ENCODE measurements at places on chromosomes 7 and 10.

DNA sequence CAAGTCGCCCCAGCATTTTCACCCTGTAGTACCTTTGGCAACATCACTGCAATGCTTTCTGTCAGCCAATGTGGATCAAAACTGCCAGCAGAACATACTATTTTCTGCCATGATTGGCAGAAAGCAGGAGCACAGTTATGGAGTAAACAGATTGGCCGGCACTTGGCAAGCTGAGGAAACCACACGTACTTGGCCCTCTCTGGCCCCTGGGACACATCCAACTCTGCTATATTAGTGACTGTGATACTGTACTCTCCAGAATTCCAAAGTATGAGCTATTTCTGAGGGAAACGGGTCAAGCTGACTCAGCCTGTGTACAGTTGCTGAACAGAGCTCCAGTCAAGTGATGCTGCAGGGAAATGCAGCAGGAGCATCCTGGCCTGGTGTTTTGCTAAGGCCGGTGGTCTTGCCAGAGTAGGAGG lies 39.8 kb upstream of the LANCL2 start:
- DNase-seq: no peak

DNA sequence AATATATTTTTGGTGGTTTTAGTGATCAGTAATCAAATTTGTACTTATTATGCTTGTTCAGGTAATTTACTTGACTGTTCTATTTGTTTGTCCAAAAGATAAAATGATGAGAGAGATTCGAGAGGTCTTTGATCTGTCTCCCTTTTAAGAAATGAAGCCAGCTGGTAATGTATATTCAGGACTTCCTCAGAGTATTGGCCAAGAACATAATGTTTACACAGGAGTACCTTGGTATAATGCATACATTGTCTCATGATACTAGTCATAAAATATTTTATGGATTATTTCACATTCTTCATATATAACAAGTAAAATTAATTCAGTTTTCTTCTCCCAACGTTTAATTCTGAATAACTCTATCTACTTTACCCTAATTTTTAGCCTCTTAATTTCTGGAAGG lies 100.9 kb downstream of the REEP3 start:
- DNase-seq: no peak

GRCh38 chr10:72123616-72124015 lies 35.3 kb upstream of the SPOCK2 start:
- no peak for DNase-seq

GRCh38 chr10:49327036-49327813 lies 28.3 kb downstream of the C10orf71 start:
- no peak for DNase-seq

- DNase-seq: no peak
Observed at GRCh38 chr7:96179341-96179740, 142.6 kb downstream of the SLC25A13 start.

- DNase-seq: no peak
Observed at GRCh38 chr10:86041116-86041515, 325.5 kb downstream of the GRID1 start.

- DNase-seq: no peak
Observed at GRCh38 chr7:136528329-136528728, 340.1 kb upstream of the CHRM2 start.

DNA sequence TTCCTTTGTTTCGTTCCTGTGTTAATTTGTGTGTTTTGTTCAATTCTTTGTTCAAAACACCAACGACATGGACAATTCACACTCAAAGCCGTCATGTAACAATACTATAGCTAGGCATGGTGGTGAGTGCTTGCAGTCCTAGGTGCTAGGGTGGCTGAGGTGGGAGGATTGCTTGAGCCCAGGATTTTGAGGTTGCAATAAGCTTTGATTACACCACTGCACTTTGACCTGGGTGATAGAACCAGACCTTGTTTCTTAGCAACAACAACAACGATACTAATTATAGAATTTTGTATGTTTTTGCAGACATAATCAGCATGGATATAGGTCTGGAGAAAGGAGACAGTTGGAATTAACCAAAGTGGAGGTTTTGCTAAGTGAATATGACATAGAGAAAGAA lies 936.2 kb downstream of the PCDH15 start:
- DNase-seq: no peak

DNA sequence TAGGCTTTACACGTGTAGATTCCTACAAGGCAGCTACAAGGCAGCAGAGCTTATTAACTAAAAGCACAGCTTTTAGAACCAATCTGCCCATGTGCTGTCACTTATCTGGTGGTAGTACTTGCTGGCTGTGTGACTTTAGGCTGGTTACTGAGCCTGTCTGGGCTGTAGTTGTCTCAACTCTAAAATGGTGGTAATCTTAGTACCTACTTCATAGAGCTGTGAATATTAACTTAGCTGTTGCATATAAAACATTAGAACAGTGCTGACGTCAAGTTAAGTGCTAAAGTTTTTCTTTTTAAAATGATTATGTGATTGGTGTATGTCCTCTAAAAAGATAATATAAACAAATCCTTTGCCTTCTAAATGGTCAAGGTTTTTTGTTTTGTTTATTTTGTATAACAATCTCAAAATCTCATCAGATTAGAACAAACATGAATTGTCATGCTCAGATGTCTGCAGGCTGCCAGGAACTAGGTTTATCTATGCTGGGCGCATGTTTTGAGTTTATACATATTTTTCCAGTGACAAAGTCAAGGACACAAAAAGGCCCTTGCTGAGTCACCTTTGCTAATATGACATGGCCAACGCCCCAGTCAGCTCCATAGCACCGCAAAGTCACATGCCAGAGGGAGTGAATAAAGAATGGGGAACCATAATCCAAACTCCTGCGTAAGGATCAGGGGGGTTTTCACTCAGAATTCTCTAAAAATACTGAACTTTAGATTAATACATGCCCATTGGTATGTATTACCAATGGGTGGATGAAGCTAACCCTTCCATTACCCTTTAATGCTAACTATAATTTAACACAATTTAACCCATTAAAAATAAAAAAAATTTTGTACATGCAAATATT lies 39.8 kb upstream of the ARL4A start:
- no peak for DNase-seq

DNA sequence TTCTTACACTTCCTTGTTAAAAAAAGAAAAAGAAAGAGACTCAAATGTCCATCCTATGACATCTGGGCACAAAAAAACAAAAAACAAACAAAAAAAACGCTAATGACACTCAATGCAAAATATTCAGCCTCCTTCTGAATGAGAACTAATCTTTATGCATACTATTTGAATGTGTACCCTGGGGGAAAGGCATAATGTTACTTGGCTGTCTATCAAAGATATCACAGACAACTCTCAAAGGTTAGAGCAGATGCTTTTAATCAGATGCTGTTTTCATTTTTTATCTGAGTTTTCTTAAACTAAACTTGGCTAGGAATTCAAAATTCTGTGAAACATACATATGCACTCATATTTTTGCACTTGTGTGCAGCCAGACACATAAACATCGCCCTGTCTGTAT lies 745.8 kb downstream of the CNTNAP2 start:
- no peak for DNase-seq

DNA sequence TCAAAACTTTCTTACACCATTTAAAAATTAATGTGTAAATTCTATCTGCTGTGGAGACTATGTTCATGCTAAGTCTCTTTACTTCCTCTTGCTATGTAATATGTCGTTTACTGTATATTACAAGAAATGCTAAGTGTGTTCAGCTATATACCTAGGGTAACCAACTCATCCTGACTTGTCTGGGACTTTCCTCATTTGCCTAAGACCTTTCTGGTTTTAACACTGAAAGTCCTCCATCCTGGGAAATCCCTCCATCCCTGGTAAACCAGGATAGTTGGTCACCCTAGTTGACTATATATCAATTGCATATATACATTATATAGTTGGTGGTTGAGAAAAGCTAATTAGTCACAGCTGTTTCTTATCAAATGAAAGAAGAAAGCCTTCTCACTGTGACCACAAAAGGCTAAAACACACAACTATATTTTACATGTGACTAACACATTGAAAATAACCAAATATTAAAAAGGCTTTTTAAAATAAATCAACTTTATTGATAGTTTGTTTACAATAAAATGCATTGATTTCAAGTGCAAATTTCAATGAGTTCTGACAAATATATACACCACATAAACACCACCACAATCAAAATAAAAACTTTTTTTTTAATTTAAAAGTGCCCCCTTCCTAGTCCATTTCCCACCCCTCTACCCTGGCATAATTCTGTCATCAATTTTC lies 167.7 kb upstream of the INHBA start:
- no peak for DNase-seq

GRCh38 chr7:130883928-130884327 lies 149.9 kb upstream of the KLF14 start:
- DNase-seq: no peak

DNA sequence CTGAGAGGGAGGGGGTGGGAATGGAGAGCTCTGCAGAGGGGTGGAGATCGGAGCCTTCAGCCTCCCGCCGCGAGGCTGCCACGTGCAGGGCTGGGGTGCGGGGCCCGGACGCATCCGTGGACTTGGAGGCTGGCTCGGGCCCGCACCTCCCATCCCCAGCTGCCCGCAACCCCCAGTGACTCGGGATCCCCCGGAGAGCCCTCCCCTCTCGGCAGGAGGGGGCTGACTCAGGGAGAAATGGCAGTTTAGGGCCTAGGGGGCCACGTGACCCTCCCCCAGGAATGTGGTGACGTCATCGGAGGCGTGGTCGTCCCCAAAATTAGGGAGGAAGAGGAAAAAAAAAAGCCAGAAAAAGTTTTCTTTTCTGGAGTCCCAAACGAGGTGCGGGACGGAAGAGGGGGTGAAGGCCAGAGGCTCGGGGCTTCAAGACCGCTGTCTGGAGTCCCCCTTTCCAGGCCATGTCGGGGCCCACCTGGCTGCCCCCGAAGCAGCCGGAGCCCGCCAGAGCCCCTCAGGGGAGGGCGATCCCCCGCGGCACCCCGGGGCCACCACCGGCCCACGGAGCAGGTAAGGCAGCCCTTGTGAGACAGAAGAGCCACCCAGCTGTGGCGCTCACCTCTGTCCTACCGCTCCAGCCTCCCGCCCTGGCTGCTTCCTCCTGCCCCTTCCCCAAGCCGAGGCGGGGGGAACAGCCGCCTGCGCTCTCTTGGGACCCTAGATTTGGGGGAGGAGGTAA lies at the start of gene TRIP6:
TSS of gene TRIP6 (plus strand) at position 348 of the 736 bp plus-strand sequence. CDS start at position 459, 111 bp downstream.
- peak; percentile 38 for DNase-seq

GRCh38 chr10:70523057-70523456 lies 44.5 kb downstream of the PALD1 start:
- no peak for DNase-seq

GRCh38 chr7:27688056-27688455 lies 25.4 kb upstream of the HIBADH start:
- DNase-seq: no peak

- DNase-seq: no peak
Observed at GRCh38 chr7:88670536-88670935, 89.0 kb upstream of the ZNF804B start.

- DNase-seq: no peak
Observed at GRCh38 chr7:140176122-140176701, 571 bp downstream of the KDM7A start.

DNA sequence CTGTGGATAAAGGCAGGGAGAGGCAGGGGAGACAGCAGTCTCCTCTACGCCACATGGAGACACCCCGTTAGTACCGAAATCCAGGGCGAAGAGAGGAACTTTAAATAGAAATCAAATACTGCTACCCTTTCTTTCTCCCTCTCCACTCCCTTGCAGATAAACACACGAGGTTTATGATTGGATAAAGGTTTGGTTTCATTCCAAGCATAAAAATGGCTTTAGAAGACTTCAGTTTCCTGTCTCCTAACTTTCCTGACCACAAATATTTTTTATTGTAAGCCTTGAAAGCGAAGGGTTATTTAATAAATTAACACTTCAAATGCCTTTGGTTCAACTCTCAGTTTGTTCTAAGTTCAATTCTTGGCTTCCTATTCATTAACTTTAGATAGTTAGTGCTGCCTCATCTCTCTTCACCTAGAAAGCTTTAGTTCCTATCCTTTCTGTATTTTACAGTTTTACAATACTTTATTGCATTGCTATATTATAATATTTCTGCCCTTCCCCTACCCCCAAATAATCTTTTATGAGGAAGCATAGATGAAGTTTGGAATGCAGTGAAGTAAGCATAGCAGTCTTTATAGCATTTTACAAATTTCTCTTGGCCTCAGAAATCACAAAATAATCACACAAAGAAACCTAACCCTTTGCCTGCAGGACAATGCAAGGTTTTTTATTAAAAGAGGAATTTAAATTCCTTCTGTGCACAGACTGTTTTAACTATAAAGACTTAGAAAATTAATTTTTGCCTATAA lies 31.5 kb upstream of the ARID5B start:
- no peak for DNase-seq

- no peak for DNase-seq
Observed at GRCh38 chr10:11218395-11218794, 200.7 kb downstream of the CELF2 start.

- no peak for DNase-seq
Observed at GRCh38 chr7:6181136-6181535, 91.3 kb downstream of the CYTH3 start.

GRCh38 chr7:141928845-141929195 lies 12.6 kb downstream of the OR9A4 start:
- no peak for DNase-seq

- DNase-seq: no peak
Observed at GRCh38 chr10:125482108-125482507, 200.9 kb downstream of the TEX36 start.

DNA sequence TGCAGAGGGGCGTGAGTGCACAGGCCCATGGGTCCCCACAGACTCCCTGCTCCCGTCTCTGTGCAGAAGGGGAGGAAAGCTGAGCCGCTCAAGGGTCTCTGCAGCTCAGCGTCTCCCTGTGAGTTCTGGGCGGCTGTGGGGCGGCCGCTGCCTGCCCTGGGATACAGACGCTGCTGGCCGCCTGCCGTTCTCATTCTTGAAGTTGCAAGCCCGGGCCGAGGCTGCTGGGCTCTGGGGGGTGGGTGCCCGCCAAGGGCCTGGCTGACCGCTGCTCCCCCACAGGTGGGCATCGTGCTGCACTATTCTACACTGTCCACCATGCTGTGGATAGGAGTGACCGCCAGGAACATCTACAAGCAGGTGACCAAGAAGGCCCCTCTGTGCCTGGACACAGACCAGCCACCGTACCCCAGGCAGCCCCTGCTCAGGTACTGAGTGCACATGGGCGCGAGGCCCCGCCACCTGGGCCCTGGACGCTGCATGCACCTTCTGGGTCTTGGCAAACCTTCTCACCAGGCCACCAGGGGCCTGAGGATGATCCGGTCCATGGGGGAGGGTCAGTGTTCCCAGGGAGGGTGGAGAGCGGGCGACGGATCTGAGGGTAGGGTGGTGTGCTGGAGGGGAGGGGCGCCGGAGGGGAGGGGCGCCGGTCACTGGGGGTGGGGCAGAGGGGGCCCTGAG lies 14.8 kb downstream of the ADGRA1 start:
- no peak for DNase-seq

DNA sequence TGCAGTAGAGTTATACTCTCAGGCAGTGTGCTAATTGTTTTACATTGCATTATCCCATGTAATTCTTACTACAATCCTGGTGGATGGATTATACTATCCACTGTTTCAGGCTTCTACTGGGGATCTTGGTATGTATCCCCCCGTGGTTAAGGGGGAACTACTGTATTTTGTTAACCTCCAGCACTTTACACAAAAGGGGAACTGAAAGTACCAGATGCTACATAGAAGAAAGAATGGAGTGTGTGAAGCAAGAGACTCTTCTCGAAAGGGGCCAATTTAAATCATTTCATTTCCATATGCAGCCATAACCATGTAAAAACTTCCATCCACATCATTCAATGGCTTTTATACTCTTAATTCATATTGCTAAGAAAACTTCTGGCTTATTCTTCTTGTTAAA lies 69.4 kb downstream of the C1GALT1 start:
- no peak for DNase-seq
